Central memory CD4-positive, alpha-beta T cell (primary cell): ENCODE measurements at places on chromosomes 4 and X.

DNA sequence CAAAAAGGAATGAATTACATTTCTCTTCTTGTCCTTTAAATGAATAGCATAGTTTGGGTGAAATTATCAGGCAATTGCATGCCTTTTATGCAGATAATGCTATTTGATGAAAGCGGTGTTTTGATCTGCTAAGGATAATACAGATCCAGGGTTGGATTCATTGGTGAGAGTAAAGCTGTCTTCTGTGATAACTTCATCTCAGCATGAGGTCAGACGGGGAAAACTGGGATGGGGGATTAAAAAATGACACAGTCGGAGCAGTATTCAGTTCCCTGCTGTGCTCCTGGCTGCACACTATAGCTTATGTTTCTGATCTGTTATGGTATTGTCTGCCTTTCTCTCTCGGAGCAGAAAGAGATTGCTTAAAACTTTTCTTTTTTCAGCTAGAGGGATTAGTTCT is 105.9 kb upstream of the TENM3 start:
- no peak for DNase-seq

DNA sequence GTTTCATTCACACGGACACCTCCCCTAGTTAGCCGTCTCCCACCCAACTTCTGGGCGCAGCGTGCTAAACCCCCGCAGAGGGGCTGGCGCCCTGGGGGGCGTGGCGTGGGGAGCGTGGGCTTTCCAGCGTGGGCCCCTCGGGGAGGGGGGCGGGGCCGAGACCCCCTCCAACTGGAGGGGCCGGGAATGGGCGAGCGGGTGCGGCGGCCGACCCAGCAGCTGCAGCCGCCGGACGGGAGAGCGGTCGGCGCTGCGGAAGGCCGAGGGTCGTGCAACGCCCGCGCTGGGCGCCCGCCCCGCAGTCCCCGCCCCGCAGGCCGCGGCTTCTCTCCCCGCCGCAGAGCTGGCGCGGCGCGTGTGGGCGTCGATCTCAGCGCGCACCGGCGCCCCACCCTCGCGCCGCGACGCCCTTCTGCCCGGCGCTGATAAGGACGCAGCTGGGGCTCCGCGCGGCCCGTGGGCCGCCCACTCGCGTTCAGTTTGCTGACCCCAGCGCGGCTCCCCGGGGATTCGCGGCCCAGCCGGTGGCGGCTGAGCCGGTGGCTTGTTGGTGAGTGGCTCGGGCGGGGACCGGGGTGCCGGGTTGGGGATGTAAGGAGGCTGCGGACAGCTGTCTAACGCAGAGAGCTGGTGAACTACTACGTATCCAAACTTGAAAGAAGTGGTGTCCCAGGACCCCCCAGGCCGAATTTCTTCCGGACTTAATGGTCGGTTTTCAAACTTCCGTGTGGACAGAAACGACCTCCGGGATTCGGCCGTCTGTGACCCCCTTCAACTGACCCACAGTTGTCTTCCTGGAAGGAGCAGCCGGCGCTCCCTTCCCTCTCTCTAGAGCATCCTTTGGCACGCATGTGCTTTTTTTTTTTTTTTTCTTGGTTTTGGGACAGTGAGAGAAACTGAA is 1.5 kb downstream of the FHDC1 start:
- DNase-seq, result no peak

GRCh38 chr4:138405934-138406567 is 163.9 kb upstream of the SLC7A11 start:
- DNase-seq, result no peak

- DNase-seq, result no peak
Observed at GRCh38 chr4:48589098-48589445, 99.0 kb downstream of the ZAR1 start.

- DNase-seq, result no peak
Observed at GRCh38 chrX:150690126-150690525, 3.1 kb upstream of the MTMR1 start.

- DNase-seq, result no peak
Observed at GRCh38 chr4:22573198-22573597, 57.3 kb upstream of the ADGRA3 start.
